ENCODE measurements at places on chromosomes 2 and 18.

GRCh38 chr18:7735196-7735595 lies 168.1 kb downstream of the PTPRM start:
- DNase-seq = no peak

DNA sequence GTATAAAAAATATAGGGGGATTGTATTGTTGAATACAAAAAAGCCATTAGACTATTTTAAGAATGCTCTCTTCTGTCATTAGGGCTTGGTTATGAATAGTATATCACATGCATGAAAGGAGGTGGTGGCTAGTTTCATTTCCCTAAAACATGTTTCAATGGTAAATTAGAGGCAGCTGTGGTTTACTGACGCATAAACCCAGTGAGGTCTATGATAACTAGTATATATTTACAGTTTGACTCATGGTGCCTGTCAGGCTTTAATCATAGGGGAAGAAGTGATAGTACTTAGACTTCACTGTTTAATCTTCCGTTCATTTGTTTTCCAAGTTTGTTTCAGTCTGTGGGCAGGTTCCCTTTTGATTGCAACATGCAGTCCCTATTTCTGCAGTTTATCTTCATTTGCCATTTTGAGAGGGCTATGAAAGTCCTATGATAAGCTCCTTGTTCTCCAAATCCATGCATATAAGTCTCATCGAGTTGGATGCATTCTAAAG lies 55.1 kb upstream of the MAP4K3 start:
- DNase-seq = no peak

- no peak for DNase-seq
Observed at GRCh38 chr2:29253-29652, 17.1 kb downstream of the FAM110C start.

GRCh38 chr2:176461809-176462670 lies 192.8 kb downstream of the MTX2 start:
- DNase-seq = no peak

DNA sequence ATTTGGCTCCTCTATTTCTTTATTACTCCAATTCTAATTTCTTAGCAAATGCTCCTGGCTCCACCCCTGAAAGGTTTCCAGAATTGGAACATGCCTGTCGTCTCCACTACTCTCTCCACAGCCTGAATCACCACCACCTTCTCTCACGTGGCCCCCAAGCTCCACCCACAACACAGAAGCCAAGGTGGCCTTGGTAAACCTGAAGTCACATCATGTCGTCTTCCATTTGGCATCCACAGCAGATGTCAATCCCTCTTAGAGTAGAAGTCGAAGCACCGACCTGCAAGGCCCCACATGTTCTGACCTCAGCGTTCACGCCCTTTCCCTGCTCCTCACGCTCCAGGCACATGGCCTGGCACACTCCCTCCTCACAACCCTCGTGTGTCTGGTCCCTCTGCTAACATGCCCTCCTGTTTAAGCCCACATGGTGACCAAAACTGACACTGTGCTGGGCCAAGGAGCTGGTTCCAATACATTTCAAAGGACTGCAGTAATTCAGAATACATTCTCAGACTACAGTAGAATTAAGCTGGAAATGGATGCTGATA lies 56.3 kb upstream of the GPC1 start:
- DNase-seq = no peak

GRCh38 chr2:183035298-183035953 lies 2.8 kb downstream of the NCKAP1 start:
- DNase-seq = no peak

DNA sequence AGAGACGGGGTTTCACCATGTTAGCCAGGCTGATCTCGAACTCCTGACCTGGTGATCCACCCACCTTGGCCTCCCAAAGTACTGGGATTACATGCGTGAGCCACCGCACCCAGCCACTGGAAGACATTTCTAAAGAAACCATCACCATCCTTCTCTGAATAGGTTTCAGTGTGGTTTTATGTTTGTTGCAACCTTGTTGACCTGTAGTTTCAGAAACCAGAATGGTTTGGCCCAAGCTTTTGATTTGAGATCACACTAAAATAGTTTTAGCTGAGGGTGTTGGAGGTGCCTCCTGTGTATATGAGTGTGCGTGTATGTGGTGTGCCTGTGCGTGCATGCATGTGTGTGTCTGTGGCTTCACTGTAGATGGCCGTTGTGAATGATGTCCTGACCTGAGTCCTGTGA lies 26.2 kb downstream of the INPP4A start:
- no peak for DNase-seq

DNA sequence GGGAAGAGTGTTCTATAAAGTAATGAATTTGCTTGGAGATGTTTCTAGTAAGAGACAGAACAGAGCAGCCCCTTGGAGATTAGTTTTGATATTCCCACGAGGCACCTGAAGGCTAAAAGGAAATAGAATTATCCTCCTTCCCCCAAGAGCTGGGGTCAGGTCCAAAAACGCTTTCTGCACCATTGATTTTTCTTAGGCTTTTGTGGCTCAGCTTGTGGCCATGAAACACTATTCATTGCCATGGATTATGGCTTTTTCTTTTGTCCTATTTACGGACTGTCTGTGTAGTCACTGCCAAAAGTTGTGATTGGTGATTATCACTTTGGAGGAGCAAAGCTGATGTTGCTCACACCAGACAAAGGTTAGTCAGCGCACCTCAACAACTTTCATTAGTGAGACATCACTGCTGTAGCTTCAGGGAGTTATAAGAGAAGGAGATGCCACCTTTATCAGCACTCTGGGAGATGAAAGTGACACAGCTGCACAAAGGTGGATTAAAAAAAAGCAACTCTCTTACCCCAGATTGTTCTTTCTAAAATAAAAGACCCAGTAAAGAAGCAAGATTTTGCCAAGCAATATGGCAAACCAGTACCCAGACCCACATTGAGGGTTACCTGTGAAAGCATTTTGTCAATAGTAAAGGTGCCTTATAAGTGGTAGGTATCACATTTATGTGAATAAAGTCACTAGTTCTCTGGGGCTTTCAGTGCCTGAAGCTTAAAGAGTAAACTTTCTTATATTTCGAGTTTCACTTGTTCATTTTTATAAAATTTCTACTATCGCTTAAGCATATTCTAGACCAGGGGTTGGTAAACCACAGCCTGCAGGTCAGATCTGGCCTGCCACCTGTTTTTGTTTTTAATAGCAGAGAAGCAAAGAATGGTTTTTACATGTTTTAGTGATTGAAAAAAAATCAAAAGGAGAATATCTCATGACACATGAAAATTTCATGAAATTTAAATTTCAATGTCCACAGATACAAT lies 10.6 kb downstream of the CXCR4 start:
- DNase-seq = no peak

GRCh38 chr2:113221846-113222245 lies 48.1 kb downstream of the PSD4 start:
- DNase-seq = no peak

- no peak for DNase-seq
Observed at GRCh38 chr2:188308483-188308882, 16.8 kb downstream of the GULP1 start.

GRCh38 chr2:168032091-168032490 lies 215.3 kb downstream of the STK39 start:
- DNase-seq = no peak

DNA sequence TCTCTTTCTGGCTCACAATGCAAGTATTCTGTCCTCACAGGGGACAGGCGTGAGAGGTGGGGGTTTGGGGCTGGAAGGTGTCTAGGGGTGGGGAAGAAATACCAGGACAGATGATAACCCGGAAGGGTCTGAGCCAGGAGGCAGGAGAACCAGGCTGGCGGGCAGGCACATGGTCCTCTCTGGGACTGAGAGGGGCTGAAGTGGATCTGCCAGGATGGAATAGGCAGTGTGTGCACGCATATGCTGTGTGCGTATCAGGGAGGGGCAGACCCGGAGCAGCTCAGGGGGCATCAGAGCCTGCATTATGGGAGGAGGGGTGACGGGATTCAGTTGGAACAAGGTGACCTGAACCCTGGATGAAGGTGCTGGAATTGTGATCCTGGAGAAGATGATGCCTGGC lies 157.3 kb downstream of the DYSF start:
- peak; percentile 16 for DNase-seq

DNA sequence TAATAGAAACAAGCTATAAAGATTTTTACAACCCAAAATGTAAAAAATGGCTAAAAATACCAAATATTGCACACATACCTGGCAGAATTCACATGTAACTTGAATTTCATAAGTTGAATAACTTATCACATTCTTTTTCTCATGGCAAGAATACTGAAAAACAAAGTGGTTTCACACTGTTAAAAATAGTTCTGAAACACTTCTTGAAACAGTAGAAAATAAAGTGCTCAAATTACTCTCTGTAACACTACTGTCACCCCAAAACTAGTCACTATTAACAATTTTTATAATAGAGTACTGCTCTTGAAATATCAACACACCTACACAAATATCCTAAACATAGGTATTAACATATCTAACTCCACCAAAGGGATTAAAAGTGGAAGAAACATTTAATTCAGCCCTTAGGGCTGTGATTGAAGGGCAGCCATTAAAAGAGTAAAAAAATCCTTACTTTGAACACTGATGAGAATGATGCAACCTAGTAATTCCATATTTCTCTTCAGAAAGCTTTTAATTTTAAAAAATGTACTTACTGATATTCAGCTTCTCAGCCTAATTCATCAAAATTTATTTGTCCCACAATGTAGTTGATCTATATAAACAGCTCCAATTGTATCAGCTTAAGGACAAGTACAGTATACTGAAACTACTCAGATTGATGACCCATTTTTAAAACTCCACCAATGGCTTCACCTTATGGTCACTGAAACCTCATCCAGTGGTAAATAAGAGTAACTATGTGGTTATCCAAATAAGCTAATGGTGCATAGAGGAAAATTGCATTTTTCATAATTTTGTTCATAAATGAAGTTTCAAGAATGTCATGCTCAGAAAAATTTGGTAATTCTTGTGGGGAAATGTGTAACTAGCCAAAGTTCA lies 31.4 kb downstream of the ATF2 start:
- no peak for DNase-seq

GRCh38 chr2:190904640-190905261 lies 24.1 kb downstream of the GLS start:
- no peak for DNase-seq

GRCh38 chr2:172065111-172065510 lies 20.2 kb upstream of the DLX1 start:
- DNase-seq = no peak

GRCh38 chr2:40483549-40484243 lies 31.8 kb upstream of the SLC8A1 start:
- no peak for DNase-seq

GRCh38 chr18:60191926-60192325 lies 180.6 kb downstream of the MC4R start:
- DNase-seq = no peak

DNA sequence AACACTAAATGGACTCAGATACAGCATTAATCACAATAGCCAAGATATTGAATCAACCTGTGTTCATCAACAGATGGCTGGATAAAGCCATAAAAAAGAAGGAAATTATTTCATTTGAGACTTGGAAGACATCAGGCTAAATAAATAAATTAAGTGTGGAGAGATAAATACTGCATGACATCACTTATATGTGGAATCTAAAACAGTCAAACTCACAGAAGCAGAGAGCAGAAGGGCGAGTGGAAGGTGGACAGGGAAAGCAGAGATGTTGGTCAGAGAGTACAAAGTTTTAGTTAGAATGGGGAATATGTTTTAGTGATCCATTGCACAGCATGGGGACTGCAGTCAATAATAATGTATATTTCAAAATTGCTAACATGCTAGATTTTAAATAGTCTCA lies 207.2 kb downstream of the VAPA start:
- no peak for DNase-seq

- DNase-seq = no peak
Observed at GRCh38 chr2:139260052-139260430, 479.9 kb upstream of the NXPH2 start.

DNA sequence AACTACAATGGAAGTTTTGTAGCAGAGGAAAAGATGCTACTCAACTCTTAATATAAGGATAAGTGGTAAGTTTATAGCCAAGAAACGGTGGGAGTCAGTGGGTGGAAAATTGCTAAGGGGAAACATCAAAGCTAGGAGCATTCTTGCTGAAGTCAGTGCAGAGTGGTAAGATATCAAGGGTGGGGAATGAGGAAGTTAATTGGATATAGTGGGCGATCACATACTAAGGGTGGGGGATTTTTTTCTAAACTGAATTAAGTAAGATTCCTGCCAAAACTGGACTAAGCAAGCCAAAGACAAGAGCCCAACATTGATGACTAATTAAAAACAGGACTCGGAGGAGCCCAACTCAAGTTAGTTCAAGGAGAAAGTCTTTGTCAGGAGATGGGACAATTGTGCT lies 525.4 kb downstream of the CCDC85A start:
- no peak for DNase-seq

- DNase-seq = no peak
Observed at GRCh38 chr2:190315273-190315672, 4.4 kb downstream of the HIBCH start.

DNA sequence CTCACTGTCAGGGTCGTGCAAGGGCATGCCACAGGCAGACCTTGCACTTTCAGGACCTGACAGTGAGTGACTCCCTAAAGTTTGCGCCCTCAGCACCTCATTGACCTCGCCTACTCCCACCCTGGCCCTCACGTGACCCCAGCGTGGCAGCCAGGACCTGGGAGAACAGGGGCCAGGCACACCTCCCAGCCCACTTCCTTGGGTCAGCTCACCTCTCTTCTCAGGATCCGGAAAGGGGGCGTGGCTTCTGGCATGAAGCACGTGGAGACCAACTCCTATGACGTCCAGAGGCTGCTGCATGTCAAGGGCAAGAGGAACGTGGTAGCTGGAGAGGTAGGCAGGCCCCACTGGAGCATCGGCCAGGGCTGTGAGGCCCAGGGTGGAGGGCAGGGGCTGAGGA lies 8.8 kb downstream of the VIL1 start:
- DNase-seq = no peak

GRCh38 chr2:109433486-109433885 lies 180.3 kb downstream of the SEPTIN10 start:
- DNase-seq = peak; percentile 37

GRCh38 chr2:126832014-126832413 lies 66.7 kb upstream of the TEX51 start:
- no peak for DNase-seq

DNA sequence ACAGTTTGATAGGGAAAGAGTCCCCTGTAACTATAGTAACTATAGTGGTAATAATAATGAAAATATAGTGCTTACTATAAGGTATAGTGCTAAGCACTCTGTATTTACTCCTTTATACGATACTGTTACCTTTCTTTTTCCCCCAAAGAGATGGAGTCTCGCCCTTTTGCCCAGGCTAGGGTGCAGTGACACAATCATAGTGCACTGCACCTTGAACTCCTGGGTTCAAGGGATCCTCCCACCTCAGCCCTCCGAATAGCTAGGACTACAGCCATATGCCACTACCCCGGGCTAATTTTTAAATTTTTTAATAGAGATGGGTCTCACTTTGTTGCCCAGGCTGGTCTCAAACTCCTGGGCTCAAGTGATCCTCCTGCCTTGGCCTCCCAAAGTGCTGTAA lies 34.6 kb downstream of the EML4 start:
- DNase-seq = no peak

- DNase-seq = no peak
Observed at GRCh38 chr2:160087854-160088745, 25.7 kb upstream of the PLA2R1 start.
